Left forelimb (tissue), 1 donor: ENCODE measurements at places on chromosomes 13 and 19.

DNA sequence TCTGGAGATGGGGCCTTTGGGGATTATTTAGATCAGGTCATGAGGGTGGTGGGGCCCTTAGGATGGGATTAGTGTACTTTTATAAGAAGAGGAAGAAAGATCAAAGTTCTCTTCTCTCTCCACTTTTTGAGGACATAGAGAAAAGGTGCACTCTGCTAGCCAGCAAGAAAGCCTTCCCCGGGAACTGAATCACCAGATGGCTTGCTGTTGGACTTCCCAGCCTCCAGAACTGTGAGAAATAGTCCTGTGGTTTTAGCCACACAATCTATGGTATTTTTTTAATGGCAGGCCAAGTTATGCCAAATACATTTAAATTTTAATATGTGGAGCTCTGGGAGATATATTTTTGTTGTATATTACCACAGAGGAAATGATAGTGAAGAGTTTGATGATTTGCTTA lies 385.8 kb downstream of the KLF12 start:
- no peak for DNase-seq

DNA sequence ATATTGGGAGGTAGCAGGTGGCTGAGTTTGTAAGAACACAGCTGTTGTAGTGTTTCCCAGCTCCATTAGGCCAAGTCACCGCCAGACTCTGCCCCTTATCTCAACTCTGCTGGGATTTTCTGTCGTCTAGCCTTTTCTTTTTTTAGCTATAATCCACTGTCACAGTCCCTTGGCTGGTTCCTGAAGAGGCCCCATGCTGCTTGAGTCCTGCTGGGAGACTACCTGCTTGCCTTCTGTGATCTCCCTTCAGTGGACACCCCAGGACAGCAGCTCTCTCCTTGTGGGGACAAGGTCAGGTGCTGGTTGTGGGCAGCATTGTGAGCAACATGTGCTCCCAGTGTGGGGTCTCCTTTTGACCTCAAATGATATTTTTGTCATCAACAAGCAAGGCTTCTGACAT lies 195.0 kb upstream of the ATXN8OS start:
- DNase-seq, result no peak

DNA sequence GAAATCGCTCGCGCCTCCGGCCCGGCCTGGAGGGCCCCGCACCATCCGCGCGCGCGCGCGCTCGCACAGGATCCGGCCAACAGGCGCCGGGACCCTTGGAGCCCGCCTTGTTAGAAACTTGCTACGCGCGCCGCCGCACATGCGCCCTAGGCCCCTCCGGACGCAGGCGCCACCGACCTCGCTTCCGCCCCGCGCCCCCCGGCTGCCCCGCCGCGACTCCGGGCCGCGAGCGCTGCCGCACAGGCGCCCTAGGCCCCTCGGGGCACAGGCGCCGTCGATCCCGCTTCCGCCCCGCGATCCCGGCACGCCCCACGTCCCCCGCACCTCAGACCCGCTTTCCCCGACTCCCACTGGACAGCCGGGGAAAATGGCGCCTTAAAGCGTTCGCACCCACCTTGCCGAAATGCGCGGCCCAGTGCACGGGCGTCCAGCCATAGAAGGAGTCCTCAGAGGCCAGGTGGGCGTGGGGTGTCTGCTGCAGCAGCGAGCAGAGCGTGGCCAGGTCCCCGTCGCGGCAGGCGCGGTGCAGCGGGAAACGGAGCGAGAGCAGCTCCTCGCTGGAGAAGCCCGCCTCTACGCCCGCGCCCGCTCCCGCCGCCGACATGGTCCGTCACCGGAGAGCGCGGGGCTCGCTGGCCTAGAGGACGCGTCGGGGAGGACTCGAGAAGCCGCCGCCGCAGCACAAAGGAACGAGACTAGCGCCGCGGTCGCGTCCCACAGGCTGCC lies 375 bp downstream of the ANKRD10 start:
- peak; percentile 88 for DNase-seq

GRCh38 chr19:33410915-33411401 lies 37.4 kb downstream of the CEBPG start:
- no peak for DNase-seq

DNA sequence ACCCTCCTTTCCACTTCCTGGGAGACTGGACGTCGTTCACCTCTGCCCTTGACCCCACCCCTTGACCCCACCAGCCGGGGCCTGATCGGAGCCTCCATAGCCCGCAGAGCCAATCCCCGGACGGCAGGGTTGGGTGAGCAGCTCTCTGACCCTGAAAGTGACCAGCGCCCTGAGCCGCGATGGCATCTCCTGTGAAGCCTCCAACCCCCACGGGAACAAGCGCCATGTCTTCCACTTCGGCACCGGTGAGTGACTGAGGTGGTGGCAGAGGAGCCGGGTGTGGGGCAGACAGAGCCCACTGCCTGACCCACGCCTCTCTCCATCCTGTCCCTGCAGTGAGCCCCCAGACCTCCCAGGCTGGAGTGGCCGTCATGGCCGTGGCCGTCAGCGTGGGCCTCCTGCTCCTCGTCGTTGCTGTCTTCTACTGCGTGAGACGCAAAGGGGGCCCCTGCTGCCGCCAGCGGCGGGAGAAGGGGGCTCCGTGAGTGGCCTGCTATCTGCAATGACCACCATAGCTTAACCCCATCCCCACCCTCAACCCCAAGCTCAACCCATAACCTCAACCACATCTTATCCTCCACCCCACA lies 10.4 kb downstream of the BCAM start:
- no peak for DNase-seq

- no peak for DNase-seq
Measured at GRCh38 chr19:47735131-47735530, 10.2 kb upstream of the NOP53 start.

DNA sequence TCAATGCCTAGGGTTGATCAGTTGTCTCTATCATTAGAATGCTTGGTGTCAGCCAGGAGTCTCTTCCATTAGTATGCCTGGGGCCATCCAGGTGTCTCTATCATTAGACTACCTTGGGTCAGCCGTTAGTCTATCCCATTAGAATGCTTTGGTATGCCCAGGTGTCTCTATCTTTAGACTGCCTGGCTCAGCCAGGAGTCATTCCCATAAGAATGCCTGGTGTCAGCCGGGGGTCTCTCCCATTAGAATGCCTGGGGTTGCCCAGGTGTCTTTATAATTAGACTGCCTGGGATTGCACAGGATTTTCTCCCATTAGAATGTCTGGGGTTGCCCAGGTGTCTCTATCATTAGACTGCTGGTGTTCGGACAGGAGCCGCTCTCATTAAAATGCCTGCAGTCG lies 1442.9 kb downstream of the UQCRFS1 start:
- DNase-seq, result no peak

DNA sequence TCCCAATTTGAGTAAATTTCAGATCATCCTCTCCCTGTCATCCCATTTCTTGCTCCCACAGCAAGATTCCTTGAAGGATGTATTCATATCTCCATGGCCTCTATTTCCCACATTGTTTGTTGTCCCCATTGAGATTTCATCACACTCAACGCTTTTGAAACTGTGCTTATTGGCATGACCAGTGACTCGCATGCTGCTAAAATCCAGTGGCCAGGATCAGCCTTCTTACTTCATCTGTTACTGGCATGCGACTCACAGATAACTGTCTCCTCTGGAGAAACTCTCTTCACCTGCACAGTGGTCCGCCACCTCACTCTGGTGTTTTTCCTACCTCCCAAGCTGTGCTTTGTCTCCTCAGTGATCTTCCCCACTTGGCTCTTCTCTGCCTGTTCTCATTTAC lies 95.8 kb downstream of the WASF3 start:
- DNase-seq, result no peak

- DNase-seq, result no peak
Measured at GRCh38 chr19:46052896-46053295, 12.1 kb upstream of the IGFL4 start.

DNA sequence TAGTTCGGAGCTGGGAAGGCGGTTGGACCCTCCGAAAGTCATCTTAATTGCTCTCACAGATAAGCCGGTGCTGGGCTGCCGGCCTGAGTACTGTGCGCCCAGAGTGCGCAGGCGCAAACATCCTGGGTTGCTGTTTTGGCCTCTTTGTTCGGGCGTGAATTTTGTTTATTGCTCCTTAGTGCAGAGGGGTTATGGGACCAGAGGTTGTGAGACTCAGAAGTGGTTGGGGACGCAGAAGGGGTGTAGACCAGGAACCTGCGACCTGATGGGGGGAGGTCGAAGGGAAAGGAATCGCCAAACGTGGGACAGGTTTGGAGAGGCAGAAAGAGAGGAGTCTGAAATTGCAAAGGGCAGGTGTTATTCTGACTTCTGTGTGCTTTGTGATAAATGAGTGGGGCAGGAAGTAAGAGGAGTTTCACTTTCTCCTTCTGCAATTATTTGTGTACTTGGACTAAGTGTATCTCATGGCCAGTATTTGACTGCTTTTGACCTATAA lies 607 bp upstream of the ZNF566 start:
- DNase-seq, result no peak

GRCh38 chr19:3178377-3178972 lies at the start of gene S1PR4:
S1PR4 (plus strand) TSS chr19:3178769; CDS start chr19:3178793, 24 bp downstream.
- no peak for DNase-seq

- DNase-seq, result peak; percentile 62
Measured at GRCh38 chr19:55491546-55492360, 3.5 kb downstream of the SSC5D start.

- no peak for DNase-seq
Measured at GRCh38 chr13:111161601-111162600, 46.8 kb downstream of the ARHGEF7 start.

DNA sequence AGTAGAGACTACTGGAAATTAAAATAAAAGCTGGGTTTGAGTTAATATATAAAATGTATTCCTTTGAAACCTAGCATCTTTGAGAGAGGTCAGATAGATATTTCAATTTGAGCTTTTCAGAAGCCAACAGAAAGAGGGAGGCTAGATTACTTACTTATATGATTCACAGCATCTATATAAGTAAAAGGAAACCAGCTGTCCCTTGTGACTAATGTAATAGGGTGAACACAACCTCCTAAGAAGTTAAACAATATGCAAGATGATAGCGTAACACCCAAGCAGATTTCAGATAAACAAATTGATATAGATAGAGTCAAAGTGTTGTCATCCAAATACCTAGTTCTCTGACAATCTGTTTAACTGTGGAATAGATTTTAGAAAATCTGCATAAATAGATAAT lies 393.5 kb upstream of the GPC6 start:
- DNase-seq, result no peak

- DNase-seq, result no peak
Measured at GRCh38 chr13:111584101-111584672, 263.7 kb downstream of the TEX29 start.

GRCh38 chr13:60372141-60372540 lies 24.9 kb upstream of the TDRD3 start:
- no peak for DNase-seq

GRCh38 chr13:67961331-67961730 lies 731.2 kb upstream of the PCDH9 start:
- DNase-seq, result no peak

GRCh38 chr19:38707512-38708114 lies 36.7 kb downstream of the CAPN12 start:
- no peak for DNase-seq

DNA sequence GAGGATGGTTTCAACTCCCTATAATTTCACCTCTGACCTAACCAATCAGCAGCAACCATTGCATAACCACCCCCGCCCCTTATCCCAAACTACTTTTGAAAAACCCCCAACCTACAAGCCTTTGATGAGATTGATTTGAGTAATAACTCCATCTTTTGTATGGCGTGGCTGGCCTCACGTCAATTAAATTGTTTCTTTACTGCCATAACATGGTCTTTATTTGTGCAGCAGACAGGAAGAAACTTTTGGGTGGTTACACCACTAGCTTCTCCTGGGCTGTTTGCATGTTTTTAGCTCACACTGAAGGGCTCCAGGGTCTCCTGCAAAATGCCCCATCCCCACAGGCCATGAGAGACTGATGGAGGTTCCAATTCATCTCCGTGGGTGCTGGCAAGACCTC lies 34.0 kb upstream of the PEG3 start:
- no peak for DNase-seq

GRCh38 chr13:84655677-84656076 lies 773.4 kb upstream of the SLITRK1 start:
- DNase-seq, result no peak

DNA sequence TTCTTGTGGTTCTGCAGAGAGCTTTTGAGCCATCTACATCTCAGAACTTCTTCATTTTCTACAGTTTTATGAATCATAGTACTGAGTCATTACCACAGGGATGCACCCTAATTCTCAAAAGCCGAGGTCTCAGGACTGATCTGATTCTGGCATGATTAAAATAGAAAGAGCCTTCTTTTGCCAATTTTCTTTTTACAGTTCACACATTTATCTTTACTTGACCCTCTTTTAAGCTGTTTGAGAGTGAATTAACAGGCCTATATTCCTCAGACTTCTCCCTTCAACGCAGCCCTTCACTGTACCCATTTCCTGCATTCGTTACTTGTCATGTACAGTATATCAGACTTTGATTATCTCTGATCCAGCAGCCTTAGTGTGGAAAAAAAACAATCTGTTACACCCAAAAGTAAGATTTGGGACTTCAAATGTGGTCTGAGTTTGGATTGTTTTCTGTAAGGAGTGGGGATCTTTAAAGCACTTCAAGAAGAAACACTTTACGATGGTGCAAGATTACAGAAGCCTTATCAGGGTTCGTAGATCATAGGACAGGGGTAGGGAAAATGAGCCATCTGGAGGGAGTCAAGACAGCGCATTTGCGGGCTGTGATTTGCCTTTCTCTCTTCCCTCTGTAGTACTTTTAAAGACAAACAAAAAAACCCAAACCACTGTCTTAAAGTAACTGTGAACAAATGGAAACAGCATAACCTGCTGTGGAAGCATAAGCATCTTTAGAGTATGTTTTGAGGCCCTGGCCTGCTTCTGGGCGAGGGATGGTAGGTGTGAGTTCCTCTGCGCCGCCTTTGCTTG lies 15.3 kb upstream of the GPR183 start:
- DNase-seq, result no peak

DNA sequence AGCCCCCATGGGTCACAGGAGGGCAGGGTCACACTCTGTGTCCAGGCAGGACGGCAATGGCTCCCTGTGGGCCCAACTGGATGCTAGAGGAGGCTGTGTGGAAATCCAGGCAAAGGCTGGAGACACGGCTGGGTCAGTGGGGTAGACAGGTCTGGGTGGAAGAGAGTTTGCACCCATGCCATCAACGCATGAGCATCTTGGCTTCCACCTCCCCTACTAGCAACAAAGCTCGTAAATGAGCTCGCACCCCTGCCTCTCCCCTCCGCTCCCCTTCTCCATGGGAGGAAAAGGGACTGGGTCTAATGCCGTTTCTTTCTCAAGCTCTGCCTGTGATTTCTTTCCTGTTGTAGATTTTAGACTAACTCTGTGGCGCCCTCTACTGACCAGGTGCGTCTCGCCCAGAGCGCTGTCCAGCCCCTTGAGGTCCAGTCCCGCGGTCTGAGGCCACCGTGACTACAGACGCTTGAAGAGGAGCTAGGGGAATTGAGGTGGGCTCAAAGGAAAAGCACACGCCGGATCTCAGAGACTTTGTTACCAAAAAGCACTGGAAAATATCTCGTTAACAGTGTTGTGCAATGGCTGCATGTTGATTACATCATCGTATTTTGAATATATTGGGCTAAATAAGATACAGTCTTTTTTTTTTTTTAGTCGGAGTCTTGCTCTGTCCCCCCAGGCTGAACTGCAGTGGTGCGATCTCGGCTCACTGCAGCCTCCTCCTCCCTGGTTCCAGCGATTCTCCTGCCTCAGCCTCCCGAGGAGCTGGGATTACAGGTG lies 50.7 kb upstream of the USP29 start:
- DNase-seq, result no peak
